ENCODE measurements at places on chromosomes 4 and X. TPM values are rescaled to one million over a fixed set of nuclear protein-coding genes. Genes with fewer than 3 reads are reported as not detected.

Gene WDR17
- polyA plus RNA-seq, result 3.2 TPM

Gene CSAG3
- not detected for polyA plus RNA-seq

Gene OCRL
- 23.6 TPM for polyA plus RNA-seq

DNA sequence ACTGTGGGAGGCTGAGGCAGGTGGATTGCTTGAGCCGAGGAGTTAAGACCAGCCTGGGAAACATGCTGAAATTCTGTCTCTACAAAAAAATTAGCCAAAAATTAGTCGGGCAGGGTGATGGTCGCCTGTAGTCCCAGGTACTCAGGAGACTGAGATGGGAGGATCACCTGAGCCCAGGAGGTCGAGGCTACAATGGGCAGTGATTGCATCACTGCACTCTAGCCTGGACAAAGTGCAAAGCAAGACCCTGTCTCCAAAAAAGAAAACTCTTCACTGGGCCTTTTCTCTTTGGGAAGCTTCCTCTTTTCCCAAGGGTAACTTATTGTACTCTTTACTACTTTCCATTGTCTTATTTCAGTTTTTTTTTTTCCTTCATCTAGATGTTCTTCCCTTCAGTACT is 88.9 kb downstream of the UBE2K start:
- DNase-seq, result no peak

- no peak for DNase-seq
Measured at GRCh38 chrX:149648932-149649331, 17.3 kb upstream of the TMEM185A start.

GRCh38 chr4:1616557-1616930 is 67.6 kb downstream of the FAM53A start:
- DNase-seq, result no peak

Measured in large intestine (tissue), 12 donors.